NCI-H2081 treated with DMSO at 0.1 percent for 48 hours (cell line): ENCODE measurements at places on chromosomes 2 and 18.

- DNase-seq: no peak
Measured at GRCh38 chr2:181471783-181472182, 14.6 kb downstream of the ITGA4 start.

GRCh38 chr2:70360661-70361270 lies 58.9 kb upstream of the FAM136A start:
- no peak for DNase-seq

DNA sequence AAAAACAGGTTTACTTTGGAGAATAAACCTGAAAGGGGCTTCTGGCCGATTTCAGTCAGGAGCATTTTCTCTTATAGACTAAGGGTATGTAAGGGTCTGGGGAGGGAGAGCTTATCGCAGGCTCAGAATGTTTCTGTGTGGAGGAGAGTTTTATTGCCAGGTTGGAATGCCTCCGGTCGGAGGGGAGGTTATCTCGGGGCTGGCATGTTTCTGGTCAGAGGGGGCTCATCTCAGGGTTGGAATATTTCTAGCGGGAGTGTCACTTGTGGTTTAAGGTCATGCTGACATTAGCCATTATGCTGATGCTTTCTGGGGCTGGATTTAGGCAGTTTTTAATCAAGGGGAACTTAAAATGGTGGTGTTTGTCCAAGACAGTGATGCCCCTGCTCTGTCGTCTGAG lies 333.6 kb downstream of the METTL4 start:
- DNase-seq: no peak

DNA sequence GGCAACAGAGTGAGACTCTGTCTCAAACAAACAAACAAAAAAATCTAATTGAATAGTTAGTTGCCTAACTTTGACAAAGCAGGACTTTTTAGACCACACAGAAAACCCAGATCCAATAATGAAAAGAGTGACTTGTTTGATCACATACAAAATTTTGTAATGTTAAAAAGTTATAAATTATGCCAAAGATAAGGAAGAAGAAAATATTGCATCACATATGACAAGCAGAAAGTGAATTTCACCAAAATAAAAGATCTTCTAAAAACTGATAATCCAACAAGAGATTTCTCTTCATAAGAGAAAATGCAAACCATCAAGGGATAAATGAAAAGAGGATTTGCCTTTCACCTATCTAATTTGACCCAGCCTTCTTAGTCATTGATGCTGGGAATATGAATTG lies 2.8 kb upstream of the RMP24 start:
- no peak for DNase-seq

GRCh38 chr18:10477121-10477862 lies 22.9 kb downstream of the APCDD1 start:
- no peak for DNase-seq

- DNase-seq: no peak
Measured at GRCh38 chr2:187569042-187569441, 14.8 kb upstream of the TFPI start.

DNA sequence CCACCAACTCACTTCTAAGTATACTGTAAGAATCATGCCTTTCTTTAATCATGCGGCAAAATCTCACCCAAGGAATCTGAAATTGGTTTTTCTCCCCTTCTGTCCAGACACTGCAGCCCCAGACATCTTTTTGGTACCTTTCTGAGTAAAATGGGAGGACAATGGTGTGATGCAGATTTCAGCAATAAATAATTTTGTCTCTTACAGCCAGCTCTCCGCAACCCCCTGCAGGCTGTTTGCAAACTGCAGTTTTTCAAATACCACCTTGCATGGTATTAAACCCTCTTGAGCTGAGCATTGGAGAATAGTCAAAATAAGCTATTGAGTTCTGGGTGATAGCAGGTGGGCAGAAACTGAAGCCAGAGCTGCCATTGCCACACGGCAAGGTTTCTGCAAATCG lies 32.2 kb downstream of the GPR39 start:
- DNase-seq: no peak

DNA sequence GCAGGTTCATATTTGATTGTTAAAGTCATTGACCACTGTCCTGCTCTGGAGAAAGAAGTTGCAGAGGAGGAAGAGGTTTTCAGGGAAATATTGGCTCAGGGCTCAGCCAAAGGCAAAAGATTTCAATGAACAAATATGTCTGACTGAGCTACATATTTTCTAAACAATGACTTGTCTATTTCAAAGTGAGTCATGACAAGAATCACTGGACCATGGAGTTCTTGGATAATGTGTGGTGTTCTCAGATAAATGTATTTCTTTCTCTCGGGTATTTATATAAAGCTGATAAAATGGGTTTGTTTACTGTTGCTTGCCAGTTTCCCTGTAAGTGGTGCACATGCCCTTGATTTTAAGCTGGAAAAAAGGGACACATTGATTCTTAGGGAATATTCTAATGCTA lies 34.3 kb upstream of the RMP24 start:
- DNase-seq: no peak

GRCh38 chr2:207926133-207926988 lies 99.0 kb downstream of the PLEKHM3 start:
- DNase-seq: no peak

DNA sequence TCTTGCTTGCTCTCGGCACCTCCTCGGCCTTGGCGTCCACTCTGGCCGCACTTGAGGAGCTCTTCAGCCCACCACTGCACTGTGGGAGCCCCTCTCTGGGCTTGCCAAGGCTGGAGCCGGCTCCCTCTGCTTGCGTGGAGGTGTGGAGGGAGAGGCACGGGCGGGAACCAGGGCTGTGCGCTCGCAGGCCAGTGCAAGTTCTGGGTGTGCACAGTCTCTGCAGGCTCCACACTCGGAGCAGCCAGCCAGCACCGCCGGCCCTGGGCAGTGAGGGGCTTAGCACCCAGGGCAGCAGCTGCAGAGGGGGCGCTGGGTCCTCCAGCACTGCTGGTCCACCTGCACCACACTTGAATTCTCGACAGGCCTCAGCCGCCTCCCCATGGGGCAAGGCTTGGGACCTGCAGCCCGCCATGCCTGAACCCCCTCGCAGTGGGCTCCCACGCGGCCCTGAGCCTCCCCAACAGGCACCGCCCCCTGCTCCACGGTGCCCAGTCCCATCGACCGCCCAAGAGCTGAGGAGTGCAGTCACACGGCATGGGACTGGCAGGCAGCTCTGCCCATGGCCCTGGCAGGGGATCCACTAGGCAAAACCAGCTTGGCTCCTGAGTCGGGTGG lies 411.2 kb upstream of the CHAC2 start:
- DNase-seq: no peak

DNA sequence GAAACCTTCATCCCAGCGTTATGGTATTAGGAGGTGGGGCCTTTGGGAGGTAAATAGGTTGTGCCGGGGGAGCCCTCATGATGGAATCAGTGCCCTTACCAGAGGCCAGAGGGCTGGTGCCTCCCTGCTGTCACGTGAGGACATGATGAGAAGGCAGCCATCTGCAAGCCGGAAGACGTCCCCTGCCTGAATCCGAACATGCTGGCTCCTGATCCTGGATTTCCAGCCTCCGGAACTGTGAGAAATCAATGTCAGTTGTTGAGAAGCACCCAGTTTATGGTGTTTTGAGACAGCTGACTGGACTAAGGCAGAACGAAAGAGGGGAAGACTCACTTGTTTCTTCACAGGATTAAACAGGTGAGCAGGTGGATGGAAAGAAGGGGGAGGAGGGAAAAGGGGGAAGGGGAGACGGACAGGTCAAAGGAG lies 13.0 kb upstream of the KLF11 start:
- no peak for DNase-seq

GRCh38 chr2:214103276-214104001 lies 307.4 kb upstream of the VWC2L start:
- peak; percentile 80 for DNase-seq

GRCh38 chr18:4854671-4855070 lies 342.4 kb downstream of the AKAIN1 start:
- DNase-seq: no peak

DNA sequence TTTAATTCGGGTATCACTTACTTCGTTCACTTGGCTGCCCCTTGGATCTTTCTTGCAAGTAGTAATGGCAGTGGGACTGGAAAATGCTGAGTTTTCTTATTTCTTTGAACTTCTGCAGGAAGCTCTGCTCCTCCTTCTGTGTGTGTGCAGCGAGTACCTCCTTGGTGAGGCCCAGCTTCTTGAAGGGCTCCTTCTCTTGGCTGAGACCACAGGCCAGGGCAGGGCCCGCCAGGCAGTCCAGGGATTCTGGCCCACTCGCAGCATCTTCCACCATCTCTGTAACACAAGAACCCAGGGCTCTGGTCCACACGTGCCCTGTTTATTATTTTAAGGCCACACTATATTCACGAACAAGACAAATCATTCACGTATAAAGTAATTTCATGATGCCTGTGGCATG lies 15.8 kb upstream of the HES6 start:
- no peak for DNase-seq

DNA sequence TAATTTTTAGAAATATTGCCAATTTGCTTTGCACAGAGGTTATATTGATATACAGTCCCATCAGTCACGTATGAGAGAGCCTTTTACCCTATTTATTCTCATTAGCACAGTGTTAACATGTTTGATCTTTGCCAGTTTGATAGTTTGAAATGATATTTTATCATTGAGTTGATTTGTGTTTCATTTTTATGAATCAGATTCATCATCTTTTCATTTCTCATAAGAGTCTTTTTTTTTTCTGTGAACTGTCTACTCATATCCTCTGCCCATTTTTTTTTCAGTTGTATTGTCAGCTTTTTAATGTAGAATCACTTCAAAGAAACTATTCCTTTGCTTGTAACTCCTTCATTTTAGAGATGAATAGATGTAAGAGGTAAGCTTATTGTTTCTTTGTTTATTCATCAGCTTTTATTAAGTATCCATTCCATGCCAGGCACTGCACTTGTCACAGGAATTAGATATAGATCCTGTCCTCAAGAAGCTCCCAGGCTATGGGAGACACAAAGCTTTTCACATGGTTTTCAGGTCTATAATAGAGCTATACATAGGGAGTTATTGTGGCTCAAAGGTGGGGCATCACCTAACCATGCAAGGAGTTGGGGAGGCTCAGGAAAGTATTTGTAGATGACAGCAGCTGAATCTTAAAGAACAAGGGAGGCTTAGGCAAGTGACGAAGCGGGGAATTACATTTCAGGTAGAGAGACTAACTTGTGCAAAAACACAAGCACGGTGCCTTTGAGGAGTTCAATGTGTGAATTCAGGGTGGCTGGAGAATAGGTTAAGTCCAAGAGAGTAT lies 42.1 kb downstream of the CD28 start:
- no peak for DNase-seq

- no peak for DNase-seq
Measured at GRCh38 chr2:47043142-47043890, 111.8 kb downstream of the STPG4 start.

DNA sequence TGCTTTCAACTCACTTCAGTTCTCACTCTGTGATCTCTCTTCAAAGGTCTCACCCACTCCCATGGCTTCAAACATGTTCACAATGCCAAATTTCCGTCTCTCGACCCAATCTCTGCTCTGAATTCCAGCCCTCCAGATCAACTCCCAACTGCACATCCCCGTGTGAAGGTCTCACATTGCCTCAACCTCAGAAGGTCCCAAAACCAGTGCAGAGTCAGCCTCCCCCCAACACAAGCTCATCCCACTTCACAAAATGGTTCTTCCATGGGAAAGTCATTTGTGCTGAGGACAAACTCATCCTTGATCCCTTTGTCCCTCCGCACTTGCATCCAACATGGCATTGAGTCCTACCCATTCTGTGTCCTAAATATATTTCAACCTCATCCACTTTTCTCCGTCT lies 31.0 kb upstream of the GNAL start:
- no peak for DNase-seq

DNA sequence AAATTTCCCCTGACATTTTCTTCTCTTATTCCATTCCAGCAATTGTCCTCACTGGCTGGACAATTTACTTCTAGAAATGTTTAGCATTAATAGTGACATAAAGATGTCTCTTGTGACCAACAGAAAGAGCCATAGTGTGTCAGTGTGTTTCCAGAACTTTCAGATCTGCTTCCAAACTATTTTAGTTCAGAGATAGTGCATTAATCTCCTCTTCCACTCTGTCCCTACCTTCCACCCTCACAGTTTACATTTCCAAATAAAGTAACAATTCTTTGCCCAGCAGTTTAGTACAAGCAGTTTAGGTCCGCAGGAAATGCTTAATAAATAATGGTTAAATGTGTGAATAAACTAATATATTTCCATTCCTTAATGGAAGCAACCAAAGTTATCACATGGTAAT lies 24.5 kb upstream of the RAPGEF4 start:
- DNase-seq: no peak

DNA sequence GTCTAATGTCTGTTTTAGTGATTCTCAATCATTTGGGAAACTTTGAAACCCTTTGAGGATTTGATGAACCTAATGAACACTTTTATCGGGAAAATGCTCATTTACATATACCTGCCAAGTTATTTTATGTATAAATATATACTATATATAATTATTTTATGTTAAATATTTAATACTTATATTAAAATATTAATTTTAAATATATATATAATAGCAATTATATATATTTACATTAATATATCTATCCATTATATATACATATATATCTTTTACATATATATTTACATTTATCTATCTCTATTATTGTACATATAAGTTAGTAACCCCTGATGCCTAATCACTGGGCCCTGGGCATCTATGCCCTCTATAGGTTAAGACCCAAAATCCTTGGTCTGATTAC lies 763.3 kb upstream of the FSHR start:
- no peak for DNase-seq

DNA sequence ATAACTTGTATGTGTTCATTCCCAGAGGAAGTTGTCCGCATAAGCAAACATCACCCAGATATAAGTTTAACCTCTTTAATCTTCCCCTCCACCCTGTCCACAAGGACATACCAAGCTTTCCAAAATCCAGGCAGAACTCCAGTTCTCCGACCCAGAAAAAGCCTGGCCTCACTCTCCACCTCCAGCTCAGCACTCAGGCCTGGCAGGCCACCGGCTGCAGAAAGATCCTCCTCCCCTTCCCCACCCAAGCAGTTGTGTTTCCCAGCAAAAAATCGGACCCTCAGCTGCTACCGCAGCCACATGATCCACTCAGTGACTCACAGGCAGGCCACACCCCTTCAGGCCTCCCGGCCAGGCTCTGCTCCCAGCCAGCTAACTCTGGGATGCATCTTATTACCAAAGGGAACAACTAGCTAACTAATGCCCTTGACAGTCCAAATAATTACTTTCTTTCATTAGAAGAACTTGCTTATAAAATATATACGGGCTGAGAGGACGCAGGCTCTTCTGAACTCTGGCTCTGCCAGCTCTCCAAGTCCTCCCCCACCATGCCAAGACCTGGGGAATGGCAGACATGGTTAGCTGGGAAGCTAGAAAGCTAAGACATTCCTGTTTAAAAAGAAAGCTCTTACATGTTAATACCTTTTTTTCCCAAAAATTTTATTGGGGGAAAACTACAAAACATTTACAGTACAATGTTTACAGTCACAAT lies 4.5 kb downstream of the ZFP36L2 start:
- DNase-seq: no peak
